ENCODE measurements at places on chromosomes 4 and X. TPM values are rescaled to one million over a fixed set of nuclear protein-coding genes. Genes with fewer than 3 reads are reported as not detected.
A peak's percentile ranks its signal among the peaks of the same experiment; 100 is the strongest.

DNA sequence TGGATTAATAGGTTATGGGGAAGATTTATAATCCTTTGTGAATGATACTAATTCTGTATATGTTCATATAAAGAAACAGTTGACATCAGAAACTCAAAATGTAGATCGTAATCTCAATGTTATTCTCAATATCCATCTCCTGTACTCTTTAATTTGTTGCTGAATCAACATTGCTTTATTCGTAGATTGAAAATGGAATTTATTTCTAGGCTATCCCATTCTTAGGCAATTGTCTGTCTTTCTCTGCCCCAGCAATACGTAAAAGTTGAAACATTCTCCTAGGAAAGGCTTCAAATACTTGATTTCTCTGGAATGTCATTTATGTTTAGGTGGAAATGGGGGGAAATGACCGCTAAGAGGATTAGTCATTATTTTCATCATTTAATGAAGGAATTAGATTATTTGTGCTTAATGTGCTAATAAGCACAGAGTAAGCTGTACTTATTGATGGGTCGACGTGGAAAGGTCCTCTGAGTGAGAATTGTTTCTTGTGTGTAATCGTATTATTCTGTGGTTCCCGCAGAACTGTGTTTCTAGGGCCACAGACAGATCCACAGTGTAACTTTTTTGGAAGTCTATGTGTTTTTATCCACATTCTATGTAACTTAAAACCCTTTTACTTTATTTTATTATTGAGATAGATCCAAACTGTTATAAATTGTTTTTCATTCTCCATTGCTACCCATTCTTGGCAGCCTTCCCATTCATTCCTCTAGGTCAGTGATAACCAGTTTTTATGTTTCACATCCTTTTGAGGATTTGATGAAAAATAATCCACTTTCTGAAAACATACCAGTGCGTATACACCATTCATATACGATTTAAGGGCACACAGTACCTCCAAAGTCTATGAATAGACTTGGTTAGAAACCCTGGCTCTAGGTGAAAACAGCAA is 262.9 kb downstream of the ARHGAP10 start:
- no peak for DNase-seq

- DNase-seq = peak; percentile 84
These were observed 346.0 kb upstream of the GATB start for GRCh38 chr4:152106781-152107321.

DNA sequence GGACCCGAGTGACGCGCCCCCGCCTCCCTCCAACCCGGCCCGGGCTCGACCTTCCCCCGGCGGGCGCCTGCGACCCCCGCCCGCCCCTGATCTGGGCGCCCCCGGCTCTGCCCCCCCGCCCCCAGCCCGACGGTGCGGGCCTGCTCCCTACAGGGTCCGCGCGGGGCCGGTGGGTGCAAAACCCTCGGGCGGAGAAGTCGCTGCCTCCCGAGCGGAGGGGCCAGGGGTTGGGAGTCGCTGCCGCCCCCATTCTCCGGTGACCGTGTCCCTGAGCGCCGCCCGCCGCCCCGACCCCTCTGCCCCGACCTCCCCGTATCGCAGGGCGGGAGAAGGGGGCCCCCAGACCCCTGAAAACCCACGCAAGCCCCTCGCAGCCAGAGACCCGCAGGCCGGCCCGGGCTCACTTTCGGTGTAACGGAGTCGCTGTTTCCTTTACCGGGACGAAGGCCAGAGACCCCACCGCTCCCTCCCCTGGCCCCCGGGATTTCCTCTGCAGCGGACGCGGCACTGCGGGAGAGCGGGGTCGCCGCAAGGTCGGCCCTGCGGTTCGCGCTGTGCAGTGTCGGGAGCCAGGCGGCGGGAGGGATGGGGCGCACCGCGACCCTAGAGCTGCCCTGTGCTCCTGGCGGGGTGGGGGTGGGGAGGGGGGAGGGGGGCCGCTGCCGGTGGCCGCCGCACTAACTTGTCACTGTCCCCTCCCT is 729 bp upstream of the CPLX1 start:
- DNase-seq = no peak

- DNase-seq = no peak
These were observed 608.8 kb upstream of the PCDH10 start for GRCh38 chr4:132540268-132540667.

- DNase-seq = no peak
These were observed 124.0 kb upstream of the PJA1 start for GRCh38 chrX:69289046-69289792.

- DNase-seq = no peak
These were observed 1.3 kb downstream of the TAB3 start for GRCh38 chrX:30887721-30888120.

- DNase-seq = no peak
These were observed 82.0 kb downstream of the PLS3 start for GRCh38 chrX:115642895-115643530.

DNA sequence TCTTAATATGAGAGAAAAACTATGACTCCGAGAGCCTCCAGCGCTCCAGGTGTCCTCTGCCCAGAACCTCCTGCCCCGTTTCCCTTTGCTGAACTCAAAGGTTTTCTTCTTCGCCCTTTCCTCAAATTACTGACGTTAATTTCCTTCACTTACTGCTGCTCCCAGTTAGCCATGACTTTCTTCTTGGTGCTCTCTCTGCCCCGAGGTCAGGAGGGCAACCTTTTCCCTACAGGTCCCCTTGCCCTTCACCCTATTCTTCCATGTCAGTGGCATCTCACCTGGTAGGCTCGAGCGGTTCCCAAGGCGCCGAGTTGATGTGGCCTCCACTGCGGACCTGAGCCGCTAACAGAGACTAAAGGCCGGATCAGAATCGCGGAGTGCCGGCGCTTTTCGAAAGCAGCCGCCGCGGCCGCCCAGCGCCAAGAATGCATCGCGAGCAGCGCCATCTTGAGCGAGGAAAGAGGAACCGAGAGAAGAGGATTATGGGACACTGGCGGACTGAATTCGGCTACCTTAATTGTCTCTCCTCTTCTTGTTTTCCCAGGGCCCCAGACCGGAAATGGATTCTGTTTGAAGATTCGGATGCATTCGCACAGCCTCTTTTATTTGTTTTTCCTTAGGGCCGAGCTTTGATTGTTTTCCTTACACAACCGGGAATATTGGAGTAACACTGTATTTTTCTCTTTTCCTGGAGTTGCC is at the start of gene ABCB7:
TSS of gene ABCB7 (minus strand) at position 457 of the 699 bp plus-strand sequence. CDS start at position 446, 11 bp downstream.
- peak; percentile 59 for DNase-seq

DNA sequence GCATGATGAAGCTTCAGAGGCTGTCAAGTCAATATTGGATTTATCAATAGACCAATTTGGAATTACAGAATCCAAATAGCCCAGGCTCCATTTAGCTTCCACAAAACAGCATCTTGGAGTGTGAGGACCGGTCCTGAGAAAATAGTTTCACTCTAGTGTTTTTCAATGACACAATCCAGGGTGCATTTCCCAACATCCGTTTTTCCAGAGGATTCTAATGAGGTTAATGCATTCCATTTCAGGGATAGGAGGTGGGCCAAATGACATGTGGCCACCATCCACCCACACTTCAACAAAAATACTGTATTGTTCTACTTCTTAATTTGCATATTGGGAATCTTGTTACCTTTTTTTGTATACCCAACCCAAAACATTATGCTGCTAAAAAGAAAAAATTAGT is 229.8 kb upstream of the LDB2 start:
- no peak for DNase-seq

- DNase-seq = no peak
These were observed 136.0 kb downstream of the MAB21L2 start for GRCh38 chr4:150717952-150718351.

The ALAS2 gene
- total RNA-seq = not detected

The PABPC1L2B gene
- total RNA-seq = not detected

The CLRN2 gene
- total RNA-seq = not detected

The ABHD18 gene
- 3.6 TPM for total RNA-seq

The EGF gene
- 0.63 TPM for total RNA-seq
